Tibial nerve (tissue), 4 donors: ENCODE measurements at places on chromosomes 12 and 14.

DNA sequence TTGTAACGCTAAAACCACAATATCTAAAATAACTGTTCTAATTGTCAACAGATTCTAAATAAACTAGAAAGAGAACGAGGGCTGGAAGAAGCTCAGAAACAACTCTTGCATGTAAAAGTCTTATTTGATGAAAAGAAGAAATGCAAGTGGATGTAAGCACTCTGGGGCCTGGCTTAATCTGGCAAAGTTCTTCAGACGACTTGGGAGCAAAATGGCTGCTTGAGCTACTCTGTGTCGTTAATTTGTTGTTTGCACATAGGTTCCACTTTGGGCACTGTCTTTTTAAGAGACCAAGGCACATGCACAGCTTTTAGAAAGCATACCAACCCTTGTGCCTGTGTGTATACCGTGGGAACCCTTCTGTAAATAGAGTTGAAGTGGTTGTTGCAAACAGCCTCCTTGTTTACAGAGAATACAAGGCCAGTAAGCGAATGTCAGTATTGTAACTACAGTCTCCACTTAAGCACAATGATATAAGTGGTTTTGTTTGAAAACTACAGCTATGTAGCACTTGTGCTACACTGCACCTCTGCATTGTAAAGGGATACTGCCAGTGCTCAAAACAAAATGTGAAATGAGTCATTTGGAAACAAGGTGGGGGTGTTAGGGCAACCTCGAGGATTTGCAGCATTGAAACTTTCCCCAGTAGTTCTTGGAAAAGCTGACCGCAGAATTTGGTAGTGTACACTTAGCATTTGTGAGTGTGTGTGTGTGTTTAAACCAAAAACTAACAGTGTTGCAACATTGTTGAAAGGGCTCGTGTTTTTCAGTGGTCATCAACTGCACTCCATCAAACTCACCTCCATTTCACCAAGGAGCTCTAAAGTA, 154.3 kb downstream of the CEP83 start:
- no peak overlapping the region for H3K4me3 ChIP-seq
- H3K4me1 ChIP-seq = no peaks in the 10 kb centered on the region
- H3K27me3 ChIP-seq = no peaks in the 10 kb centered on the region
- no peaks in the 10 kb centered on the region for H3K36me3 ChIP-seq

DNA sequence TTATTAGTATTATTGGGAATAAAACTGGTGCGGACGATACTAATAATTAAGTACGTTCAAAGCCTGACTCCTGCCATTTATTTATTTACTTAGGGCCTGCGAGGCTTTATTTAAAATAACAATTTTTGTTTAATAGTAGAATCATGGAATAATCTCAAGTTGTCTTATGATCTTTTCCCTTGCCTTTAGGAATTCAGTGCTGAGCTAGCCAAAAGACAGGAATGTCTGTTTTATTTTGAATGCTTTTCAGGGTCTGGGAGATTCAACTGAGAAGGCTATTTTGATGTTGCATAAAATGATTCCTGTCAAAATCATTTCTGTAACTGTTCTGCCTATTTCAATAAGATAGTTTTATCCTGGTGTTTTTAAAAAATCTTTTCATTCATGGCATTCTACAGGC, 489.8 kb downstream of the EGLN3 start:
- no peak for DNase-seq
- no peak overlapping the region for H3K4me3 ChIP-seq
- no peaks in the 10 kb centered on the region for H3K27me3 ChIP-seq
- H3K36me3 ChIP-seq = no peaks in the 10 kb centered on the region
- H3K4me1 ChIP-seq = no peaks in the 10 kb centered on the region
- no peak overlapping the region for H3K27ac ChIP-seq

DNA sequence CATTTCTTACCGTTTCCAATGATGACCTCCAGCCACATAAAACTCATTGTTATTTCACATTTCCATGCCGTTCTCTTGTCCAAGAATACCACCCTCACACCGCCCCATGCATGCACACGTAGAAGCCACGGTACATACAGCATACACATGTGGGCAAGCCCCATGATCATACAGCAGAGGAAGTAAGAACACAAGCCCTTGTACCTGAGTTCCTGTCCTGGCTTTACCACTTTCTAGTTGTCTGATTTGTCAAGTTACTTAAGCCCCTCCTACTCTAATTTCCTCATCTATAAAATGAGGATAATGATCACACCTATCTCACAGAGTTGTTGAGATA, 59.9 kb downstream of the DUSP16 start:
- H3K27ac ChIP-seq = no peak overlapping the region
- no peak for DNase-seq
- H3K4me3 ChIP-seq = no peak overlapping the region
- no peaks in the 10 kb centered on the region for H3K36me3 ChIP-seq
- no peaks in the 10 kb centered on the region for H3K27me3 ChIP-seq
- H3K4me1 ChIP-seq = peaks cover 25% of the 10 kb centered on the region

DNA sequence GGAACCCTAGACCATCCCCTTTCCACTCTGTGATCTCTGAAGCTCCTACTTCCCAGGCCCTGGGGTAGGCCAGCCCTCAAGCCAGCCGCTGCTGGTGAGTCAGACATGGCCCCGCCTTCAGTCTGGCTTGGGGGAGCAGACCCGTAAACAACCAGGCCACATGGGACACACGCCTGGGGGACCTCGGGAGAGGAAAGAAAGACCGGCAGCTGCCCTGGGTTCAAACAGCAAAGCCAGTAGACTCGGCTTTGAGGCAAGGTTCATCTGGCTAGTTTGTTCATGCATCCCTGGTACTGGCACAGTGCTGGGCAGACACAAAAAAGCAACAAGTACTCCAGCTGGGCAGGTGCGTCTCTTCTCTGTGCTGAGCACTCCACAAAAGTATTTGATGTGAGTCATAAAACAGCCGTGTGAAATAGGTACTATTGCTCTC, 101.9 kb downstream of the SETD3 start:
- H3K4me1 ChIP-seq = no peaks in the 10 kb centered on the region
- DNase-seq = no peak
- no peak overlapping the region for H3K27ac ChIP-seq
- peaks cover 18% of the 10 kb centered on the region for H3K27me3 ChIP-seq
- H3K4me3 ChIP-seq = no peak overlapping the region
- no peaks in the 10 kb centered on the region for H3K36me3 ChIP-seq

DNA sequence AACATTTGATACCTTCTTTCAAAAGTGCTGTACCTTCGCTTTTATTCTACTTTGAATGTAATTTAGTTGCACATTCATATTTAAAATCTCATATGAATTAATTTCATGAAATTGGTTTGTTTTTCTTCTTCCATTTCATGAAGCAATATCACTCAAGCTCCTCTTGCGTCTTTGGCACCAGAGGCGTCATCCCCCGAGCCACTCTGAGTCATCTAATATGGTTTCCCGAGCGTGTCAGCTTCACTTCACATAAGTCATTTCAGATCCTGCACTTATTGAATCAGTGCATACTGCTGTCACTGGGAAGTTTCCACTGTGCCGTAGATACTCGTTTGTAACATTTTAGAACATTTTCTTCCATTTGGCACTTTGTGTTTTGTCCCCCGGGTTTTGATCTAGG, 105.6 kb downstream of the SLC25A47 start:
- no peak for DNase-seq
- no peaks in the 10 kb centered on the region for H3K27me3 ChIP-seq
- H3K4me1 ChIP-seq = no peaks in the 10 kb centered on the region
- no peak overlapping the region for H3K4me3 ChIP-seq
- no peak overlapping the region for H3K27ac ChIP-seq

DNA sequence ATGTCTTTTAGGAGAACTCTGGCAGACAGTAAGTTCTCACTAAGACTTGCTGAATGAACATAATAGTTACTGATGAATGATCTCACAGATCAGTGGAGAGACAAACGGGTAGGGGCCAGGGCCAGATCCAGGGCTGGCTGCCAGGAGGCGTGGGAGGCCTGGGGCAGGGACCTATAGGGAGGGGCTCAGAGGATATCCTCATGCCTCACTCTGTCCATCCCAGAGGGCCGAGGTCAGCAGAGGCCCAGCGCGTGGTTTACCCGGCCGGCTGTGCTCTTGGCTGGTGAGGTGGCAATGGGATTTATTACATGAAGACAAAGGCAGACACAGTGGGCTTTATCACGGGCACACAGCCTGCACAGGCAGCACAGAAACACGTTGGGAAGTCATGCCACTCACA, 85.4 kb downstream of the CHGA start:
- H3K36me3 ChIP-seq = no peaks in the 10 kb centered on the region
- no peak for DNase-seq
- peak overlapping the region; percentile 92 for H3K27ac ChIP-seq
- H3K4me1 ChIP-seq = no peaks in the 10 kb centered on the region

- no peaks in the 10 kb centered on the region for H3K4me1 ChIP-seq
- DNase-seq = no peak
- peaks cover 65% of the 10 kb centered on the region for H3K36me3 ChIP-seq
- no peaks in the 10 kb centered on the region for H3K27me3 ChIP-seq
- H3K4me3 ChIP-seq = no peak overlapping the region
Measured at GRCh38 chr14:50736932-50737419, 68.9 kb upstream of the SAV1 start.

- no peak overlapping the region for H3K4me3 ChIP-seq
- DNase-seq = peak; percentile 60
- H3K4me1 ChIP-seq = no peaks in the 10 kb centered on the region
- H3K27ac ChIP-seq = no peak overlapping the region
Measured at GRCh38 chr14:63388766-63389431, 70.2 kb upstream of the GPHB5 start.

GRCh38 chr14:99391671-99392070, 89.0 kb downstream of the SETD3 start:
- DNase-seq = no peak
- no peaks in the 10 kb centered on the region for H3K4me1 ChIP-seq
- H3K27me3 ChIP-seq = no peaks in the 10 kb centered on the region
- no peak overlapping the region for H3K27ac ChIP-seq
- no peaks in the 10 kb centered on the region for H3K36me3 ChIP-seq

GRCh38 chr12:56931474-56931978, 2.7 kb downstream of the SDR9C7 start:
- H3K4me3 ChIP-seq = no peak overlapping the region
- H3K36me3 ChIP-seq = no peaks in the 10 kb centered on the region
- DNase-seq = no peak
- H3K4me1 ChIP-seq = no peaks in the 10 kb centered on the region
- no peak overlapping the region for H3K27ac ChIP-seq
- no peaks in the 10 kb centered on the region for H3K27me3 ChIP-seq

DNA sequence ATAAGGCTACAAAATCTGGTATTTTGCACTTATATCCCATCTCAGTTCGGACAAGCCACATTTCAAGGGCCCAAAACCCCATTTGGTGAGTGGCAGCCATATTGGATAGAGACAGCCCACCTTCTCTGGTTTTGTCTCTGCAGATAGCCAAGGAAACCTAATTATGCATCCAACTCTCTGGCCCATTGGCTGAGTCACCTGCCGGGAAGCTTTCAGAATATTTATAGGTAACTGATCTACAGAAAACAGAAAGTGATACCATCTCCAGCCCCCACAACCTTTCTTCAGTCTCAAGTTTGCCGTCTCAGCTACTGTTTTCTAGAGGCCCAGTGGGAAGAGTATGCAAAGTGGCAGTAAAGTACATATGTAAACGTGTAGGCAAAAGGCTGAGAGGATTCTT, 33.7 kb upstream of the PPP1CC start:
- H3K27ac ChIP-seq = no peak overlapping the region
- no peak for DNase-seq
- no peak overlapping the region for H3K4me3 ChIP-seq

DNA sequence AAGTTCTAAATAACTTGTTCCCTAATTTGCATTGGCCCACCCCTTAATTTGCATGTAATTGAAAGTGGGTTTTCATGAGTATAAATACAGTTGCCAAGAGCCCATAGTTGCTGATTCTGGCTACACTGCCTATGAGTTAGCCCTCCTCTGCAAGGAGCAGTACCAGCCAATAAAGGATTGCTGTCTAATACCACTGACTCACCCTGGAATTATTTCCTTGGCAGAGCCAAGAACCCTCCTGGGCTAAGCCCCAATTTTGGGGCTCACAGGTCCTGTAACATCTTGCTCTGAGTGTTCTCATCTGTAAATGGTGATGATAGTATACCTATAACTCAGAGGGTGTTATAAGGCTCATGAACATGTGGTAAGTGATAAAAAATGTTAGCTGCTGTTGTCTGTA, 6.8 kb downstream of the TTC8 start:
- no peak for DNase-seq
- no peaks in the 10 kb centered on the region for H3K27me3 ChIP-seq
- no peaks in the 10 kb centered on the region for H3K36me3 ChIP-seq
- H3K4me1 ChIP-seq = peaks cover 22% of the 10 kb centered on the region
- no peak overlapping the region for H3K4me3 ChIP-seq

DNA sequence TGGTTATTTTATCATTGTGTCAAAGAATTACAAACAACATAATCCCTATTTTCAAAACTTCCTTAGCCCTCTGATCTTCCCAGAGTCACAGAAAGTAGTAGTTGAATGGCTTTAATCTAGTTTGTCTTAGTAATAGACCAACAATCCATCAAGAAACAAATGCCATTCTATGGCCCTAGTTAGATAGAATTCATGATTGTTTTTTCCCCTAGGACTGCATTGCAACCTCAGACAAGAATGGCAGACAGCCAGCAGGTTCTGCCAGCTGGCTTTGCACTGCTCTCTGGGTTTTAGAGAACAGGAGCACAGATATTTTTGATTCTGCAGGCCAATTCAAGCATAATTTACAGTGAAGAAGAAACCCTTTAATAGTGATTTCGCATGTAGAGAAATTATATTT, 33.8 kb downstream of the SYT1 start:
- H3K27ac ChIP-seq = no peak overlapping the region
- no peaks in the 10 kb centered on the region for H3K36me3 ChIP-seq
- DNase-seq = peak; percentile 41
- no peak overlapping the region for H3K4me3 ChIP-seq
- no peaks in the 10 kb centered on the region for H3K27me3 ChIP-seq

- DNase-seq = no peak
- H3K36me3 ChIP-seq = no peaks in the 10 kb centered on the region
- peaks cover 2% of the 10 kb centered on the region for H3K4me1 ChIP-seq
- no peak overlapping the region for H3K4me3 ChIP-seq
Measured at GRCh38 chr12:28239918-28240317, 49.7 kb downstream of the CCDC91 start.

DNA sequence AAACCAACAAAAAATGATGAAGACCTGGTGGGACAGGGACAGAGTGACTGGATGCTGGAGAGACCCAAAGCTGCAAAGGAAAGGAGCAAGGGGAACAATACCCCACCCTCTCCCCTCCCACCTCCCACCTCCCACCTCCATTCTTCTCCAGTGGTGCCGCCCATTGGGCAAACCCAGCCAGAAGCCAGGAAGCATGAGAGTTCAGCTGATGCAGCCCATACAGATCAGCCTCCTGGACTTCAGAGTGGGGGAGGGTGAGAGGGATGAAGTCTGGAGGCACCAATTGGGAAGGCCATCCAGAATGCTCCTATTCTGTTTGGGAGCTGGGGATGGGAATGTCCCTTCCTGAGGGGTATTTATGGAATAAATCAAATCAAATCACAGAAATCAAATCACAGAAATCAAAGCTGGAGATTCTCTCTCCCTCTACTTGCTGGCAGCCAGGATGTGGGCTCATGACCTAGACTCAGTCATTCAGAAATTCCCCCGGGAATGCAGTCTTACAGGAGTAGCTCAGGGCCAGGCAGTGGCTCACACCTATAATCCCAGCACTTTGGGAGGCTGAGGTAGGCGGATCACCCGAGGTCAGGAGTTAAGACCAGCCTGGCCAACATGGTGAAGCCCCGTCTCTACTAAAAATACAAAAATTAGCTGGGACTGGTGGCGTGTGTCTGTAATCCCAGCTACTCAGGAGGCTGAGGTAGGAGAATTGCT, 31.1 kb downstream of the IRF2BPL start:
- H3K27ac ChIP-seq = no peak overlapping the region
- H3K27me3 ChIP-seq = no peaks in the 10 kb centered on the region
- no peak for DNase-seq

GRCh38 chr14:58607952-58608317, 29.8 kb upstream of the DACT1 start:
- H3K4me3 ChIP-seq = no peak overlapping the region
- no peaks in the 10 kb centered on the region for H3K36me3 ChIP-seq
- H3K27ac ChIP-seq = no peak overlapping the region
- H3K4me1 ChIP-seq = no peaks in the 10 kb centered on the region
